Activated CD4-positive, alpha-beta T cell treated with anti-CD3 and anti-CD28 coated beads, Interleukin-2, amount 50 U/mL, for 24 hours (primary cell): ENCODE measurements at places on chromosomes 5 and 9.

DNA sequence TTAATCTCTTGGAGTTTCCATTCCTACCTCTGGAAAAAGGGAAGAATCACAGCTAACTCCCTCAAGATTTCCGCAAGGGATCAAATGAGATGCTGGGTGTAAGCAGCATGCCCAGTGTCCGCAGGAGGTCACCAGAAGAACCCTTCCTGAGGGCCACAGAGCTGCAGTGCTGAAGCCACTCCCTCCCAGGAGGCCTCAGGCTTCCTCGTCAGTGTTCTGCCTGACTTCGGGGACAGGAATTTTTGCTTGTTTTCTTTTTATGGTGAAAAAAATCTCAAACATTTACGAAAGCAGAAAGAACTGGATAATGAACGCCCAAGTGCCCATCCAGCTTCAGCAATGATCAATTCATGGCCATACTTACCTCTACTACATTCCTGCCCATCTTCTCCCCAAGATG, 183.0 kb downstream of the CDK5RAP2 start:
- DNase-seq, result no peak

DNA sequence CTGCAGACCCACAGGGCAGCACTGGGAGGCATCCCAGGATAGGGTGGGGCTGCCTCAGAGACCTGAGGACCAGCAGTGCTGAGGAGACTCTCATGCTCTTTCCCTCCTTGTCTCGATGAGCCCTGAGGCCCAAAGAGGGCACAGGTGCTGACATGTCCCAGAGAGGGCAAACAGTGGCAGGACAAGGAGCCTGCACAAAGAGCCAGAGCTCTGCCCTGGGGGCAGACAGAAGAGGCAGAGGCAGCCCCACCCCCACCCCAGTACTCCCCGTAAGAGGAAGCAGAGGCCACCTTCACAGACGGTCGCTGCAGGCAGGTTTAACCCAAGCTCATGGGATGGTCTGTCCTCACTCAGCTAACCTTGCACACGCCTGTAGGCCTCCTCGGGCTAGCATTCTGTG, 29.4 kb upstream of the TTLL11 start:
- DNase-seq, result no peak

DNA sequence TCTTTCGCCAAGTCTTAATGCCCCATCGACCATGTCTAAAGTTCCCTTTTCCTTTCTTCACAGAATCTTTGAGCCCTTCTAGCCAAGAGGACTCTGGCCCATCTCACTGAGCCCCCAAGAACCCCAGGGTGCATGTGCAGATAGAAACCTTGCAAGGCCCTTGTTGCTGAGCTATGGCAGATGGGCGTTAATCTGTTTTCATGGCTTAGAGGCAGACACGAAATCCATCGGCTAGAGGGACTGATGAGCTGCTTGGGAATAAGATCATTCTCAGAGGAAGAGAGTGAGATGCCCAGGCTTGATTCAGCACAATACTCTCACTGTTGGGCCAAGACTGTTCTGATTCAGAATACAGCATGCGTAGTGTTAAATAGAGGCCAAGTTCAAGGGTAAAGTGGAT, 262.5 kb upstream of the C9orf72 start:
- no peak for DNase-seq

- DNase-seq, result no peak
These were observed 515.8 kb downstream of the KDM4C start for GRCh38 chr9:7273575-7273974.

GRCh38 chr5:159061179-159061796, 38.4 kb downstream of the EBF1 start:
- no peak for DNase-seq

- no peak for DNase-seq
These were observed 980 bp downstream of the CCNO start for GRCh38 chr5:55232271-55232984.

GRCh38 chr5:80759866-80760577, 105.2 kb upstream of the DHFR start:
- DNase-seq, result no peak

- no peak for DNase-seq
These were observed 560 bp downstream of the ATP10B start for GRCh38 chr5:160851451-160851850.

DNA sequence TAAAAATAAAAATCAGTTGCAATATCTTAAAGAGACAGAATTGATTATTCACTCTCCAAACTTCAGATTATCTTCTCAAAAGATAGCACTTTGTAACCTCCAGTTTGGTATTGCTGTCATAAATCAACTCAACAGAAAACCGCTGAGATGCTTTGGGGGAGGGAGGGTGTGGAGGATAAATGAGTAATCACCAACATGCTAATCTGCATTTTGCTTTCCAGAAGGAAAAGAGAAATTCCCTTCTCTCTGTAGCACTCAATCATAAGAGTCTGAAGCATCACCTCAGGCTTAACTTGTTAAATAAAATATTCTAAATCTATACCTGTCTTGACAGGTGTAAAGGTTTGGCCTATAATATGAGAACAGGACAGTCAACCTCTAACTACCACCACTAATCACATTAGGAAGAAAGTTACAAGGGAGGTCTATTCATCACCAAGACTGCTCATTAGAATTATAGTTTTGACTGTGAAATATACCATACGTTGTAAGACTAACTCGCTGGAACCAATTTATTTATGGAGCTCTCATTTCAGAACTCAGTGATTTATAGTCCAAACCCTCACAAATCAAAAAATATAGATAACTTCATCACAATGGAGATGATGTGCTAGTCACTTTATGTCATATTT, 89.0 kb downstream of the PIK3R1 start:
- no peak for DNase-seq

DNA sequence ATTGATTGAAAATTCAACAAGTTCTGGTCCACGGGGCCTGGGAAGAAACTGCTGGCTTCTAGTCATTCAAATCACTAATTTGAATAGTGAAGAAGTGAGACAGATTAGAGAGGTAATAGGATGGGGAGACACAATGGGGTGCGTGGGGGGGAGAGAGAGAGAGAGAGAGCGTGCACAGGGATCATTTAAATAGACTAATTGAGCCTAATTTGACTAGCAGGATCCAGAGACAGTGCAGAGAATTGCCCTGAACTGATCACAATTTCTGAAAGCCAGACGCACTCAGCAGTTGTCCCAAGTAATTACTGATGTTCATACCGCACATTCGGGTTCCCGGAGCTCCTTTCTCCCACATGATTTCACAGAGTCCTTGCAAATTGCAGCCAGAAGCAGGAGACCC, 50.3 kb upstream of the C5orf58 start:
- DNase-seq, result no peak

- DNase-seq, result no peak
These were observed 94.2 kb downstream of the ADAMTS19 start for GRCh38 chr5:129554134-129554904.

DNA sequence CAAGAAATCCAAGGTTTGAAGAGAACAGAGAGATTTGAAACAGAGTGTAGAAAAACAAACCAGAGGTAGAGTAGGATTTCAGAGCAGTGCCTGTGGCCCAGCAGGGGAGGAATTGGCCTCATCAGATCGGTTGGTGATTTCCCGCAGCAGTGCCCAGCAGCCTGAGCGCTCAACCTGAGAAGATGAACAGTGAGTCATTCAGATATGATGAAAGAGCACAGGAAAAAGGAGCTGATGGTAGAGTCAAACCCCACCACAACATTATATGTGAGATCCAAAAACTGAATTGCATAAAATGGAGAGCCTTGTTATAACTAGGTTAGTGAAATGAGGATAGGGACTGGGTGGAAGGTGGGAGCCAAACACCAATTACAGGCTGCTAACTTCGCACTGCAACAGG, 248.9 kb downstream of the PIK3R1 start:
- DNase-seq, result peak; percentile 17

DNA sequence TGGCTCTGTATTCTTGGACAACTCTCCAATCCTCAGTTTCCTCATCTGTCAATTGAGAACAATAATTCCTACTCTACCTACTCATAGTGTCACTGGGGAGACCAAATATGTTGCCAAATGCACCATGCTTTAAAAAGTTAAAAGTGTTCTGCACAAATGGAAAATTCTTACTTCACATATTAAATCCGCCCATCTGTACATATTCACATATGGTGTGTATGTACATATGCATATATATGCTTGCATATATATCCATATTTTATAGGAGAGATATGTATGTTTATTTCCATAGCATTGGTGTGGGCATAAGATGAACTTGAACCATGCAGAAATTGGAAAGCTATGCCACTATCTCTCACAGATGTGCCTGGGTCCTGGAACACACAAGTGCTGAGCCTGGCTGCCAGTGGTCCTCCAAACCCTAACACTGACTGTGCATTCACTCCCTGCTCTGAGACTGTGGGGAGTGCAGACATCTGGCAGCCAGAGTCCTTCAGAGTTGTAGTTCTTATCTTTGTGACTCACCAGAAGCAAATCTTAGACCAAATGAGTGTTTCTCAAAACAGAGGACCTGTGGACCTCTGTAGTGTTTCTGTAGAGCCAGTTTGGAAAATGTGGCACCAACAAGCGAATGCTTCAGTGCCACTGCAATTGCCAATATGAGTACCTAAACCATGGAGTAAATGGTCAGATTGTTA, 168.7 kb downstream of the GRIA1 start:
- no peak for DNase-seq

DNA sequence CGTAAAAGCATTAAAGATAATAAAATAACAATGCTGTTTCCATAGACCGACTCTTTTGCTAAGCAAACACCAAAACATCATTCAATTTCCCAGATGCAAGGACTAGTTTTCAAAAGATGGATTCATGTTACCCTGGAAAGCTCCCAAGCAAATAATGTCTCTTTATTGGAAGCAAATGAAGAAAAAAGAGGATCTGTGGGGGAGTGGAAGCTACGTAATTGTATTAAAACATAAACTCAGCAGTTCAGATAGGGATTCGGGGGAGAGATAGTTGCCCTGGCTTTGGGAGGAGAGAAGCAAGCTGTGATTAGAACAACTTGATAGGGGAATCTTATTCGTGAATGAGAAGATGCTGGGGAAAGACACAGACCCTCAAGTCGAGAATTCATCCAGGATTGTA, 491.0 kb upstream of the CLINT1 start:
- no peak for DNase-seq

GRCh38 chr5:179237770-179238627, 107.3 kb downstream of the ADAMTS2 start:
- DNase-seq, result no peak

- DNase-seq, result no peak
These were observed 65.5 kb upstream of the OSMR start for GRCh38 chr5:38780316-38780715.

- DNase-seq, result no peak
These were observed 31.8 kb downstream of the FABP6 start for GRCh38 chr5:160260881-160261815.

GRCh38 chr5:39896706-39897105, 471.9 kb upstream of the DAB2 start:
- DNase-seq, result no peak

GRCh38 chr5:111392181-111392580, 120.2 kb downstream of the STARD4 start:
- DNase-seq, result no peak

DNA sequence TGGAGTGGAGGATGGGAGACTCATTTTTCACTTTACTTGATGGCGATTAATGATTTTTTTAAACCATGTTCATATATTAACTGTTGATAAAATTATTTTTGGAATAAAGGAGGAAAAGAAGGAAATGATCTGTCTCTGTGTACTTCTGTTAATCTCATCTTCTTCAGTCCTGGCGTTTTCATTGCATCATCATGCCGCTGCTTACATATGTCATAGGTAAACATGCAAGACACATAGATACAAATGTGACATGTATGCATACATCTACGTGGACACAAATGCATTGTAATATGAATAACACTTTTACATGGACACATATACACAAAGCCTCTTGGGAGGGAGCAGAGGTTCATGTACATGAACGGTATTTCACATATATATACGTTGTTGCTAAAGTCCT, 10.0 kb downstream of the TMEM174 start:
- no peak for DNase-seq

DNA sequence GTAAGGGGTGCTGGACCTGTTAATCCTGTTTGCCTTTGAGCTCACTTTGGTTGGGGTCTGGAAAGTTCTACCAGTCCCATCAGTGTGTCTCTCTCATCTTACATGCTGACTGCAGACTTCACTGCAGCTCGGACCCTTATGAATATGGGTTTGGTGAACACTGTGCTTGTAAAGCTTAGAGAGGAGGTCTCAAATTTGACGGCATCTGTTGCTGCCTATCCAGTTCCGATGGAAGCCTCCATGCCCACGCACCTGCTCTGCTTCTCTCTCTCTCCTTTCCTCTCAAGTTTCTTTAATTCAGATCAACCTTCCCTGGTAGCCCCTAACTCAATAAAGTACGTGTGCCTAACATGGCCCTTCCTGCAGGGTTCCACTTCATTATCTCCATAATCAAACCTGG, 217.9 kb downstream of the HSPA4 start:
- no peak for DNase-seq

DNA sequence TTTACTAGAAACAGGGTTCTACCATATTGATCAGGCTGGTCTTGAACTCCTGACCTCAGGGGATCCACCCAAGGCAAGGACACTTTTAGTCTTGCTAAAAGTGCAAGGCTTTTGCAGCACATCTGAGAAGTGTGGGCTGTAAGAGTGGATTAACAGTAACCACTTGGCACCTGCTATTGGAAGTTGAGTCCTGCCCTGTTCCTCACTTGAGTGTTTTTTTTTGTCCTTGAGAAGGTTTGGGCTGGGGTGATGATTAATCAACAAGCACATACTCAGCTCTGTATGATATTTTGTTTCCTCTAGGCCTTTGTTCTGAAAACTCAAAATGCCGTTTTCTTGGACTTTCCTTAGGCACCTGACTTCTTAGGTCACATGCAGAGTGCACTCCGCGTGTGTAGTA, 37.4 kb downstream of the SNX30 start:
- no peak for DNase-seq

DNA sequence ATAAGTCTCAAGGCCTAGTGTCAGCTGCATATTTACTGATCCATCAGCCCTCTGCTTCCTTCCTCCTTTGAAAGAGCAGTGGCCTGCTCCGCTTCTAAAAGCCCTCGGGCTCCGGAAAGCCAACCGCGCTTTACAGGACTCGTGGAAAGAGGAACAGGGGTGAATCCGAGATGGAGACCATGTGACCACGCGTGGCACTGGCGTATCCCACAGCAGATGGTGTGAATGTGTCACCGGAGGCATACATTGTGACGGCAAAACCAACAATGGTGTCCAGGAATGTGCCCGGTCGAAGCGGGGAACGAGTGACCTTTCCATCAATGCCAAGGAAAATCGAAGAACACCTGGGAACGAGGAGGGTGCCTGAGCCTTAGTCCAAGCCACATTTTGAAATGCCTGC, 484.6 kb downstream of the SPATA31A7 start:
- DNase-seq, result no peak

DNA sequence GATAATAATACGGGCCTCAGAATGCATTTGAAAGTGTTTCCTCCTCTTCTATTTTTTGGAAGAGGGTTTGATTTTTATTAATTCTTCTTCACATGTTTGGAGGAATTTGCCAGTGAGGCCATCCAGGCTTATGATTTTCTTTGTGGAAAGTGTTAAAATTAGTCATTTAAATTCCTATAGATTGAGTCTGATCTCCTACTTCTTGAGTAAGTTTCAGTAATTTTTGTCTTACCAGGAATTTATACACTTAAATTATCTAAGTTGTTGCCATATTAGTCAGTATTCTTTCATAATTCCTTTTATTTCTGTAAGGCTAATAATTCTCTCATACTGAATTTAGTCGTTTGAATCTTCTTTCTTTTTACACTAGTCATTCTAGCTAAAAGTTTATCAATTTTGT, 25.2 kb upstream of the HAPLN1 start:
- no peak for DNase-seq

- no peak for DNase-seq
These were observed 189.1 kb downstream of the ADGRV1 start for GRCh38 chr5:90747693-90748092.

- DNase-seq, result no peak
These were observed 485.4 kb upstream of the CLINT1 start for GRCh38 chr5:158344376-158344775.

GRCh38 chr9:121393318-121393717, 23.3 kb upstream of the STOM start:
- DNase-seq, result no peak
